NCI-H460 (cell line): ENCODE measurements at places on chromosomes 6 and 20. TPM values are rescaled to one million over a fixed set of nuclear protein-coding genes. Genes with fewer than 3 reads are reported as not detected.

Gene TMEM200A
- total RNA-seq, result not detected in 2 replicates

- DNase-seq, result no peak
Measured at GRCh38 chr6:149990661-149991471, 27.1 kb downstream of the ULBP1 start.

DNA sequence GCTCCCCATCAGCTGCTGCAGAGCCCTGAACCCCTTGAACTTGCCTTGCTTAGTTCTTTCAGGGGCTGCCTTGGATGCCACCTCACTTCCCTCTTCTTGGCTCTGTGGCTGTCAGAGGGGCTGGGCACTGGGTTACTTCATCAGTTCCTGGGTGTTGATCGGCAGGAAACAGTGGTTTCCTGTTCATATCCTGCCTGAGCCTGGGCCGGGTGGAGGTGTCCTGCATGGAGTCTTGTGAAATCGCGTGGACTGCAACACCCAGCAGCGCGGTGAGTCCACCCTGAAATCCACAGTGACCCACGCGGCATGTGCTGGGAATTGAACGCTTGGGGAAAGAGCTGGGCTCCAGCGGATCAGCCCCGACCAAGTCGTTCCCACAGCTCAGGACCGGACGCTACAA, 97.5 kb downstream of the CDH26 start:
- DNase-seq, result no peak

GRCh38 chr6:30985490-30985889, 2.0 kb downstream of the MUC21 start:
- DNase-seq, result no peak

Gene CDC25B
- 64.3 and 66.7 TPM in 2 replicates for total RNA-seq

DNA sequence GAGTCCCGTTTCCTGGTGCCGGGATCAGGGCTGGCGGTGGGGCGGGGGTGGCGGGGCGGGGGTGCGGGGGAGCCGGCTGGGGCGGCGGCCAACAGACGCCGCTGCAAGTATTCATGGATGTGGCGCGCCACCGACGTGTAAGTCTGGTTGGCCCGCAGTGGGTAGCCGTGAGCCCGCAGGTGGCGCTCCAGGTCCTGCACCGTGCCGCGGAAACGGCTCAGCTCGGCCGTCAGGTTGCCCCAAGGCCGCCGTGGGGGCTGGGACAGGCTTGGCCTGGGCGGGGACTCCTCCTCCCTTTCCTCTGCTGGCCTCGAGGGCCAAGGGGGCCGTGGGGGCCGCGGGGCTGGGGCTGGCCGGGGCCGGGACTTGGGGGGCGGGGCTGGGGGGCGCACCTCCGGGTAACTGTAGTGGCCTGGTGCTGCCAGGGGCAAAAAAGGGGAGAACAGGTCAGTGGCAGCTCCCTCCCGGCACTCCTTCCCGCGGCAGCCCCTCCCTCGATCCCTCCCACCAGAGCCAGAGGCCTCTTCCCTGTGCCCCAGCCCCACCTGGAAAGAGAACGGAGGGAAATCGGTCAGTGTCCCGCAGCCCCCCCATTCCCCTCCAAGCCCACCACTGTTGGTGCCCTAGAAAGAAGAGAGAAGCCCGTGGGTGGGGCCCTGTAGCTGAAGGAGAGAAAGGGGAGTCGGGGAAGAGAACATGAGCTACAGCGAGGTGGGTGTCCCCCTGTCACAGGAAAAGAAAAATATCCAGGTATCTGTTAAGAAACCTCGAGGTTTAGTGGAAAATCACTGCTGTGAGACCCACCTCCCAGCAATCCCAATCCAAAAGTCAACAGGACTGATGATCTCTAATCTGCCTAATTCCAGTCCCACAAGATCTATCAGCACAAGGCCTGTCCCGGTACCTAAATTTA, 21.3 kb downstream of the TNXB start:
- DNase-seq, result peak; percentile 68

GRCh38 chr6:3138341-3138740, 19.0 kb downstream of the TUBB2A start:
- DNase-seq, result no peak

Gene LY6G6D
- not detected in 2 replicates for total RNA-seq

DNA sequence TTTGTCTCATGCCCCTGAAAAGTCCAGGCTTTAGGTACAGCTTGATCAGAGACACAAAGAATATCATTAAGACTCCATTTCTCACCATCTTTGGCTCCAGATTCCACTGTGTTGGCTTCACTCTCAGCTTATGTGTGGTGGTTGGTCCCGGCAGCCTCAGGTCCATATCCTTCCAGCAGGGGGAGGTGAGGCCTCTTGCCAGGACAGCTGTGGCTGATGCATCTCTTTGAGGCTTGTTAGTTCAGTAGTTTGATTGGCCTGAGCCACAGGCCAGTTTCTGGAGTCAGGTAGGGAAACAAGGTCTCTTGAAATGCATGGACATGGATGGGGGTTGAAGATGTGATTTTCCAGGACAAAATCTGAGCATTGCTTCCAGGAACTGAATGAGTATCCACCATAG, 62.4 kb downstream of the JAG1 start:
- DNase-seq, result no peak

GRCh38 chr6:112470376-112470775, 123.2 kb downstream of the RFPL4B start:
- DNase-seq, result no peak

DNA sequence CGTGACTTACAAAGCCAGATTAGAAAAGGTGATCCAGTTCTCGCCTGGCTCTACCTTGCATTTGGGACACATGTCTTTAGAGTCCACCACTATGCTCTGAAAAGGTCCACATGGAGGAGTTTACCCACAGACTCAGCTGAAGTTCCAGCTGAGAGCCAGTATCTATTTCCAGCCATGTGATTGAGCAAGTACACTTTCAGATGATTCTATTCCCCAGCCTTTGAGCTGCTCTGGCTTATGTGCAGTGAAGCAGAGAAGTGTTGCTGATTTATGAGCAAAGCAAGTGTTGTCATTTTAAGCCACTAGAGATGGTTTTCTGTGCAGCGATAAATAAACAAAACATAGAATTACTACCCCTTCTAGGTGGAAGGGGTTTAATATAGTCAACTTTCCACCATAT, 520.8 kb upstream of the RNF217 start:
- DNase-seq, result no peak

- no peak for DNase-seq
Measured at GRCh38 chr6:3741477-3741871, 10.0 kb downstream of the PXDC1 start.

Gene CST4
- 0.42 TPM in 1 of 2 replicates, not detected in the other for total RNA-seq

GRCh38 chr6:4253604-4254231, 118.3 kb upstream of the ECI2 start:
- peak; percentile 26 for DNase-seq

DNA sequence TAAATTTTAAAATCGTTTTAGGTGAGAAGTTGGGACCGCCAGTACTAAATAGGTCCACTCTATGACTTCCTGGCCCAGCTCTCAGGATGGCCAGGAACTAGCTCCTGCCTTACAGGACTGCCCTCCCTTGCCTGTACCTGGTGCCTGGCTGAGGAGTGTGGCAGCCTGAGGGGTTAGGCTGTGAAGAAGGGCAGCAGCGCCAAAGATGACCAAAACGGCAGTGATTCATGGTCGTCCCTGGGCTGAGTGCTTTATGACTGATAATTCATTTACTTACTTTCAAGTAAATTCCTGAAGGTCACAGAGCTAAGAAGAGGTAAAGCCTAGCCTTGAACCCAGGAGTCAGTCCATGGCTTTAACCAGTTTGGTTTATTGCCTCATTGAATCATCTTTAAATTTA, 22.1 kb downstream of the STK35 start:
- DNase-seq, result no peak

DNA sequence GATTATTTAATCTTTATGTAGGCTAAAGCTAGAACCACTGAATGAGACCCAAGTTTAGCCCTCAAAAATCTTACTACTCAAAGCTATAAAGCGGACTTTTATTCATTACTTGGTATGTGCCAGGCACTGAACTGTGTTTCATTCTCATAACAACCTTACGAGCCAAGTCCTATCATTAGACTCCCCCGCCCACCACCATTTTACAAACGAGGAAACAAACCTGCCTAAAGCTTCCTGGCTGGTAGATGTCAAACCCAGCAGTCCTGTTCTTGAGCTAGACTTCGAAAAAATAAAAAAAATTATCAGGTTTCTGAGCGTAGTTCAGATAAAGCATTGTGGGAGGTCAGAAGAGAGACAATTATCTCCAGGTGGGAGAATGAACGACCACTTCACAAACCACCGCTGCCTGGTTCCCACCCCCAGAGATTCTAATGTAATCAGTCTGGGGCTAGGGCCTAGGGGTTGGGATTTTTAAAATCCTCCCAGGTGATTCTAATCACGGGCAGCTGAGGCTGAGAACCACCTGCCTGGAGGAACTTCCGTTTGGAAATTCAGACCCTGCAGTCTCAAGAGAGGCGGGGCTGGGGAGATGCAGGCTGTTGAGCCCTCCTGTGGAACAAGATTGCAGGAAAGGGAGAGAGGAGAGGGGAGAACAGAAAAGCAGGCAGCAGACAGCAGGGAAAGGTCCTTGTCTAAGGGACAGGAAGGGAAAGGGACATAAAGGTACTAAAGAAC, 8.6 kb downstream of the ADTRP start:
- no peak for DNase-seq

- DNase-seq, result no peak
Measured at GRCh38 chr6:157631412-157631811, 191.6 kb upstream of the SNX9 start.

- DNase-seq, result no peak
Measured at GRCh38 chr20:31819083-31819784, at the start of gene MYLK2. Gene MYLK2, plus strand, starts transcription at chr20:31819356. Its CDS starts 225 bp downstream, at chr20:31819581.

- no peak for DNase-seq
Measured at GRCh38 chr20:25389858-25390537, 637 bp downstream of the ABHD12 start.

- no peak for DNase-seq
Measured at GRCh38 chr20:60054716-60055634, 96.8 kb downstream of the CDH26 start.

- peak; percentile 25 for DNase-seq
Measured at GRCh38 chr6:131199568-131200272, 64.5 kb downstream of the AKAP7 start.

DNA sequence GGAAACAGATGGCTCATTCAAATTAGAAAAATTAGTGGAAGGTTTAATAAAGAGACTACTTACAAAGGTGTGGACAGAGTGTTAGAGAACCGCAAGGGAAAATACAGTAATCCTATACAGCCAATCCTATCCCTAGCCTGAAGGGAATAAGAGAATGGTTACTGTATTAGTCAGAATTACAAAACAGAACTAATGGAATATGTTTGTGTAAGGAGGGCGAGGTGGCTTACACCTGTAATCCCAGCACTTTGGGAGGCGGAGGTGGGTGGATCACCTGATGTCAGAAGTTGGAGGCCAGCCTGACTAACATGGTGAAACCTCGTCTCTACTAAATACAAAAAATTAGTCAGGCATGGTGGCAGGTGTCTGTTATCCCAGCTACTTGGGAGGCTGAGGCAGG, 16.3 kb upstream of the TRPC4AP start:
- no peak for DNase-seq

GRCh38 chr20:17460119-17460518, 71.1 kb downstream of the BFSP1 start:
- DNase-seq, result no peak

DNA sequence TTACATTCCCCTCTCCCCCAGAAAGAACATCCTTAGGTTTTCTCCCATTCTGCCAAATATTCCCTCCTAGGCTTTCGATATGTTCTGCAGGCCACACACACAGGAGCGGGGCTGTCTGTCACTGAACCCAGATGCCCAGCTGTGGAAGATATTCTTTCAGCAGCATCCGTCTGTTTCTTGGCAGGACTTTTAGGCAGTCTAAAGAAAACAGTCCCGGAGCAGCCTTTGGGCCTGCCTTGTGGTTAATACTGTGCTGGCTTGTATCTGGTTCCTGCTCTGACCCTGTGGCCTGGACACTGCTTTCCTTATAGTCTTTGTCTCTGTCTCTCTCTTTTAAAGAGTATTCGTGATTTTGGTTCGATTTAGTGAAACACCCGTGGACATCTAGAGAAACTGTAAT, 94.6 kb upstream of the SUPT3H start:
- no peak for DNase-seq

Gene GSTA2
- not detected in 2 replicates for total RNA-seq

DNA sequence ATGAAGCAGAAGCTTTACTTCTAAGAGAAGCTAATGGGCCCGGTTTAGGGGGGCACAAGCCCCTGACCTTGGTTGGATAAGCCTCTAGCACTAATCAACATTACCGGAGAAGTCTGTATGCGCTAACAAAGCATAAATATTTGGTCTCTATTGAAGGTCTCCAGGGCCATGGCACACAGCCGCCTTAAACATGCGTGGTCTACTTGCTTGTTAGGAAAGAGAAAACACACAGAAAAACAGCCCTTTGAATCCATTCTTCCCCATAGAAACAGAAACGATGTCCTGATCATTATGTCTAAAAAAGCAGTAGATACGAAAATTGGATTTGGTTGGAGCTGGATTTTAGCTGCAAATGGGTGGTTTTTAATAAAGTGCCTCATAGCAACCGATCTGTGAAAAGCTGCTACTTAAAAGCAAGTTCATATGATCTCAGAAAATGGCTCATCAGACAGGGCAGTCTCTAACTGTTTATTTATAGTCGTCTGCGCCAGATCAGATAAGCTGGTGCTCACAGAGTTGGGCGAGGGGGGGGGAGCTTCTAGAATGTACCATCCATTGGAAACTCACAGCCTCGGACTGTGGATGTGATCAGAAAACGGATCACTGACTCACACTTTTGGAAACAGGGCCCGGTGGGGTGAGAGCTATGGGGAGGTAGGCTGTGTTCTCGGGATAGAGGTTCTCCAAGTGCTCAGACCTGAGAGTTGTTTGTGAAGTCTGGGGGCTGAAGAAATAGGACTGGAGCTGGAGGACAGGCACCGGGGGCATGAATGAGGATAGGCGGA, 35.3 kb upstream of the APCDD1L start:
- DNase-seq, result no peak

Gene MCHR2
- total RNA-seq, result not detected in 2 replicates

Gene CRIP3
- total RNA-seq, result not detected in 2 replicates

- no peak for DNase-seq
Measured at GRCh38 chr20:29326376-29327070, 1930.9 kb upstream of the DEFB115 start.

GRCh38 chr6:125792680-125793079, 1.9 kb downstream of the NCOA7 start:
- no peak for DNase-seq

Gene ANKRD66
- not detected in 2 replicates for total RNA-seq
